IMR-90 (cell line): ENCODE measurements at places on chromosomes 3 and 15. TPM values are rescaled to one million over a fixed set of nuclear protein-coding genes. Genes with fewer than 3 reads are reported as not detected.

GRCh38 chr3:128112357-128112968 lies 11.1 kb downstream of the RUVBL1 start:
- H3K27me3 ChIP-seq = no peaks in the 10 kb centered on the region
- peak; percentile 90 for DNase-seq
- peak overlapping the region; percentile 54; the same call in 1 of the 2 replicates for H3K27ac ChIP-seq
- H3K36me3 ChIP-seq = peaks cover 4% of the 10 kb centered on the region

DNA sequence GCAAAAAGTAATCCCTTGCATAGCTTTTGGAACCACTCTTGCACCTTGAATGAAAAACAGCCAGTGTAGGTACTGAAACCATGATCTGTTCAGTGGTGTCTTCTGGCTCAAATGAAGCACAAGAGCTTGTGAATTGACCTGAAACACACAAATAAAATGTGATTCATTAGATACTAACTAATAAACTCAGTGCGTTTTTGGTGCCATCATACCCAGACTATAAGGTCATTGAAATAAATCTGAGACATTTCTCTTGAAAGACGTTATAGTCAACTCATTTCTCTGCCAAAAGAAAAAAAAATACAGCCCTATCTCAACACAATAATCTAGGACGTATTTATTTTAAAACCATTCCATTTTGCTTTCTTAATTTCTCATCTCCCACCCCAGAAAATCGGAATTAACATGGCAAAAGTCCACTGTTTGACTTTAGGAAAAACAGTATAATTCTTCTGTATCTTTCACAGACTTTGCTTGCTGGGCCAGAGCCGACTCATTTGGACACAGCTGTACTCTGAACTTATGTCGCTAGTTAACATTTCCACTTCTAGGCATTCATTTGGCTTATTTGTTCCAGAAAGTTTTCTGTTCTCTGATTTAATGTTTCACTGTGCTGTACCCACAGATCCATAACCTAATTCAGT lies 284.9 kb upstream of the TBL1XR1 start:
- H3K27ac ChIP-seq = no peak overlapping the region
- no peak overlapping the region for H3K4me3 ChIP-seq
- peaks cover 8% of the 10 kb centered on the region for H3K4me1 ChIP-seq
- DNase-seq = no peak
- H3K27me3 ChIP-seq = no peaks in the 10 kb centered on the region

- peaks cover 7% of the 10 kb centered on the region for H3K27me3 ChIP-seq
- no peaks in the 10 kb centered on the region for H3K4me1 ChIP-seq
- H3K27ac ChIP-seq = no peak overlapping the region
- no peaks in the 10 kb centered on the region for H3K36me3 ChIP-seq
- DNase-seq = no peak
Observed at GRCh38 chr15:75822685-75823278, 20.5 kb upstream of the UBE2Q2 start.

GRCh38 chr3:30510596-30510995 lies 95.8 kb upstream of the TGFBR2 start:
- no peaks in the 10 kb centered on the region for H3K27me3 ChIP-seq
- DNase-seq = peak; percentile 55
- peaks cover 6% of the 10 kb centered on the region for H3K4me1 ChIP-seq
- no peak overlapping the region for H3K4me3 ChIP-seq
- no peaks in the 10 kb centered on the region for H3K36me3 ChIP-seq
- no peak overlapping the region for H3K27ac ChIP-seq

TGM5 gene
- total RNA-seq = not detected in 2 replicates

CACNA2D3 gene
- 0.28 and 0.36 TPM in 2 replicates for total RNA-seq

CHRD gene
- under 0.01 TPM in 1 of 2 replicates, not detected in the other for total RNA-seq

GP5 gene
- under 0.01 TPM in 2 replicates for total RNA-seq

GRCh38 chr15:71708051-71708429 lies 102.3 kb upstream of the NR2E3 start:
- peak overlapping the region; percentile 96; the same call in 1 of the 2 replicates for H3K27ac ChIP-seq
- H3K27me3 ChIP-seq = no peaks in the 10 kb centered on the region
- H3K36me3 ChIP-seq = no peaks in the 10 kb centered on the region
- H3K4me1 ChIP-seq = peaks cover 29% of the 10 kb centered on the region
- no peak for DNase-seq

DNA sequence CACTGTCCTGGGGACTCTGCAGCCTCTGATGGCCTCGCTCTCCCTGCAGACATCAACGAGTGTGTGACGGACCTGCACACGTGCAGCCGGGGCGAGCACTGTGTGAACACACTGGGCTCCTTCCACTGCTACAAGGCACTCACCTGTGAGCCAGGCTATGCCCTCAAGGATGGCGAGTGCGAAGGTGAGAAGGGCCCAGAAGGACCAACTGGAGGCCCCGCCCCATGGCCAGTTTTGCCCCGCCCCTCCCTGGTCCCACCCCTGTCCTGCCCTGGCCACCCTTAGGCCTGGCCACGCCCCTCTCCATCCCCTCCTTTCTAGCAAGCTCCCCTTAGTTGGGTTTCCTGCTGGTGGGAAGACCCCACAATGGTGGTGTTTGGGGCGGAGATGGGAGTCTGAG lies 77.5 kb downstream of the FBLN2 start:
- no peaks in the 10 kb centered on the region for H3K27me3 ChIP-seq
- no peak for DNase-seq
- H3K36me3 ChIP-seq = no peaks in the 10 kb centered on the region
- H3K4me1 ChIP-seq = no peaks in the 10 kb centered on the region
- no peak overlapping the region for H3K27ac ChIP-seq
- no peak overlapping the region for H3K4me3 ChIP-seq

- no peaks in the 10 kb centered on the region for H3K36me3 ChIP-seq
- no peak overlapping the region for H3K27ac ChIP-seq
- no peak for DNase-seq
- no peak overlapping the region for H3K4me3 ChIP-seq
Observed at GRCh38 chr3:81861593-81861992, 100.1 kb upstream of the GBE1 start.

- H3K4me1 ChIP-seq = no peaks in the 10 kb centered on the region
- no peak overlapping the region for H3K4me3 ChIP-seq
- no peak for DNase-seq
- H3K27ac ChIP-seq = no peak overlapping the region
Observed at GRCh38 chr3:49327485-49327884, 12.4 kb downstream of the USP4 start.

DNA sequence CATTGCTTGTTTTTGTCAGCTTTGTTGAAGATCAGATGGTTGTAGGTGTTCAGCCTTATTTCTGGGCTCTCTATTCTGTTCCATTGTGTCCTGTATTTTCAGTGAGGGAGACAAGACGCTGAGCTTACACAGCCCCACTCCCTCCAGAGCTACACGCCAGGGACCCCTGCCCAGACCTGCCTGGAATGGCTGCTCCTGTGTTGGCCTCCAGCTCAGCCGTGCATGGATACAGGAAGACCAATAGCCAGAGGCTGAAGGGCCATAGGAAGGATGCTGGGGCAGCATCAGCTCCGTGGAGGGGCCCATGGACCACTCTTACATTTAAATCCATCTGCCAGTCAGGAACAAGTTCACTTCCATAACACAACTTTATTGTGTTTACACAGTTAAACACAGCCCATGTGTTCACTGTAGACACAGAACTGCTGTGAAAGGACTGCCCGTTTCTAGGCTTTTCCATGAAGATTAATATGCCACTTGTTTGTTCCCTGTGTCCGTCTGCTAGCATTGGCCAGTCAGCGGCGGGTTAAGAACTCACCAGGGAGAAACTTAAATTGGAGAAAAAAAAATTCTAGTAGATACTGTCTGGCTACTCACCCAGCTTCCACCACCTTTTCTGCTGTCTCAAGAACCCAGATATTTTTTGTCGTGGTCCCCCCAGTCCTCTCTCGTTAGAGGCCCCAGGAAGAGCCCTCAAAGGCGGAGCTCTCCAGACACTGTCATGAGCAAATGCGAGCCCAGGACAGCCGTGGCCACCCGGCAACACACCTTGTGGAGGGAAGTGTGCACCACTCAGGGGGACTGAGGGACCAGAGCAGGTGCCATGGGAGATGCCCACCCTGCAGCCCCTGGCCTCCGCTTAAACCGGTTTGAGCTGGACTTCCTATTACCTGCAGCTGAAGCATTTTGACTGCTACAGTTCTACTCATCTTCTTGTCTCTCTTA lies 142.3 kb upstream of the MEF2A start:
- peaks cover 13% of the 10 kb centered on the region for H3K4me1 ChIP-seq
- no peak overlapping the region for H3K4me3 ChIP-seq
- no peak for DNase-seq
- H3K27ac ChIP-seq = no peak overlapping the region

RETNLB gene
- total RNA-seq = not detected in 2 replicates

DNA sequence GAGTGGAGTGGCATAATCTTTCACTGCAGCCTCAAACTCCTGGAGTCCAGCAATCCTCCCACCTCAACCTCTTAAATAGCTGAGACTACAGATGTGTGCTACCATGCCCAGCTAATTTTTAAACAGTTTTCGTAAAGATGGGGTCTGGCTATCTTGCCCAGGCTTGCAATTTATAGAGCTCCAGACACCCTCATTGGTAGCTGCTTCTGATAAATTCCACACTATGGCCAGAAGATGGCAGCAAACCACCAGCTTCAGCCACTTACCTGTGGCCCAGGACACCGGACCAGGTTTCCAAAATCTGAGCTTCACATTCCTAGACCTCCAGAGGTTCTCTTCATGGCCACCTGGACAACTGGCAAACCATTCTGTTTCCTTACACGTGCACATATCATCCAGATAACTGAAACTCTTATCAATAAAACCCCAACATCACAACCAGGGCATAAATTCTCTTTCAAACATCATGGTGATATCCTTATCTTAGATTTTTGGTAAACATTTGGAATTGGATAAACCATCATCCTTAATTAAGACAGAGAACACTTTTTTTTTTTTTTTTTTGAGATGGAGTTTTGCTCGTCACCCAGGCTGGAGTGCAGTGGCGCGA lies 28.9 kb downstream of the FBXW12 start:
- peaks cover 20% of the 10 kb centered on the region; the same call in 1 of the 2 replicates for H3K36me3 ChIP-seq
- no peaks in the 10 kb centered on the region; the same call in 1 of the 2 replicates for H3K27me3 ChIP-seq
- H3K4me1 ChIP-seq = peaks cover 7% of the 10 kb centered on the region

- H3K27ac ChIP-seq = no peak overlapping the region; the same call in 1 of the 2 replicates
- peaks cover 4% of the 10 kb centered on the region for H3K4me1 ChIP-seq
- H3K36me3 ChIP-seq = no peaks in the 10 kb centered on the region
- no peak overlapping the region for H3K4me3 ChIP-seq
- H3K27me3 ChIP-seq = no peaks in the 10 kb centered on the region; the same call in 1 of the 2 replicates
- DNase-seq = peak; percentile 56
Observed at GRCh38 chr15:90315278-90315982, 36.7 kb upstream of the ZNF774 start.

DNA sequence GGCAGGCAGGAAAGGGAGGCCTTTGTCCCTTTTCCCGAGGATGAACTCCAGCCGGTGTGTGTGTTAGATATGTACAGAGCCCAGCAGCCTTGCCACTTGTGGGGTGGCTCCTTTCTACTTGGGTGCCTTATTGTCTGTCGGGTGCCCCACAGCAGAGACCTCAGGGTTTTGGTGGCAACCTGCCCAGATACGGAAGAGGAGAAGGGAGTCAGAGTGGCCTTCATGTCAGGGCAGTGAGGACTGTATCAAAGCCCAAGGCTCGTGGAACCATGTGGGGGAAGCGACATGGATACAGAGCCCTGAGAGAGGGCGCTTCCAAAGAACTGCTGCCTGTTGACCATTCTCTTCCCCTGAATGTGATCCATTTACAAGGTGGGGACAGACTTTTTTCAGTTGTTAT lies 166.2 kb downstream of the SLCO3A1 start:
- H3K36me3 ChIP-seq = no peaks in the 10 kb centered on the region
- no peaks in the 10 kb centered on the region for H3K4me1 ChIP-seq
- no peak for DNase-seq
- H3K27ac ChIP-seq = no peak overlapping the region
- H3K4me3 ChIP-seq = no peak overlapping the region

DNA sequence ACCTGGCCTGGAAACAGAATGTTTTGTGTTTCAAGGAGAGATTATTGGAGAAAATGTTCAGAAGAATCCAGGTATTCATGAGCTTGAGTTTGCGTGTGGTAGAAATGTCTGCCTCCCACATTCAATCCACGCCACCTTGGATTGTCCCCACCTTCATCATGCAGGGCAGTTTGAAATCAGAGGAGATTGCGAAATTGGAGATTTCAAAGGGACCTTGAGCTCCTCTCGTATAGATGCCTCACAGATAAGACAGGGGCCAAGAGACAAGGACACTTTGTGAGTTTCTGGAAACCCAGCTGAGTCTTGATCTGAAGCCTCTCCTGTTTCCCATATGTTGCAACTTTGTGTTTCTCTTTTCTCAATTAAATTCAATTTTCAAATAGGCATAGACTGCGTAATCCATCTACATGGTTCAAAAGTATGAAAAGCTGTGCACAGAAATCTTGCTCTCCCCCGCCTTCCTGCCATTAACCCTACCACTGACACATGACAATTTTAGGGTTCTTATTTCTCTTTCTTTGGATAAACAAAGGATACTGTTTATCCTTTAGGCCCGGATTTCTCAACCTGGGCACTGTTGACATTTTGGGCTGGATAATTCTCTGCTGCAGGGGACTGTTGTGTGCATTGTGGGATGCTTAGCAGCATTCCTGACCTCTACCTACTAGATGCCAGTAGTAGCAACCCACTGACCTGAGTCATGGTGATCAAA lies 53.8 kb downstream of the CMTM8 start:
- peaks cover 2% of the 10 kb centered on the region for H3K27me3 ChIP-seq
- no peak overlapping the region for H3K27ac ChIP-seq
- DNase-seq = no peak
- H3K36me3 ChIP-seq = no peaks in the 10 kb centered on the region
- no peaks in the 10 kb centered on the region for H3K4me1 ChIP-seq

CCNL1 gene
- 60.9 and 156 TPM in 2 replicates for total RNA-seq

CHRNA5 gene
- total RNA-seq = 0.54 and 1.4 TPM in 2 replicates

DNA sequence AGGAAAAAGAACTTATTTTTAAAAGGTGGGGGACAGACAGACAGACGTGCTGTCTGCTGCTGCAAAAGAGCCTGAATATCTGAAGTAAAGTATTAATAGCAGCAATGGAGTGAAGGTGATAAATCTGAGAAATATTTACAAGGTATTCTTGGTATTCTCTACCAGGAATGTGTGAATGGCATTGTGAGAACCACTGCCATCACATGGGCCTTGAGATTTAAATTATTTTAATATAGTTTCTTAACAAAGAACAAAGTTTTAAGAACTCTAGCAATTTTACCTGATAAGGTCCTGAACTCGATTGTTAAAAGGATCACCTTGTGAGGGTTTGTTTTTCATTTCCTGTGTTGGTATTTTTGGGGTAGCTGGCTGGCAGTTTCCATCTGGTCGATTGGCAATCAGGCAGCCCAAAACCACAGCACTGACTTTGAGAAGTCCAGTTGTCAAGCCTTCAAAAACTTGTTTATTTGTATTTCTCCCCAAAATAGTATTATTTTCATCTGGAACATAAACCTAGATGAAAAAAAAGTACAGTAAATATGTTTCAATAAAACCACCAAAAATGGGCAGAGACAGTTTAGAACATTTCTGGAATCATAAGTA lies 97.3 kb downstream of the ISL2 start:
- H3K36me3 ChIP-seq = no peaks in the 10 kb centered on the region
- no peaks in the 10 kb centered on the region; the same call in 1 of the 2 replicates for H3K4me1 ChIP-seq
- H3K27ac ChIP-seq = no peak overlapping the region
- DNase-seq = peak; percentile 9
- no peaks in the 10 kb centered on the region for H3K27me3 ChIP-seq
- H3K4me3 ChIP-seq = no peak overlapping the region

GRCh38 chr3:16658004-16658924 lies 53.0 kb upstream of the DAZL start:
- H3K27me3 ChIP-seq = 0 out of 2 replicates have a peak, but pooled peaks cover 1% of the 10 kb centered on the region
- no peak overlapping the region for H3K4me3 ChIP-seq
- H3K4me1 ChIP-seq = no peaks in the 10 kb centered on the region
- no peak overlapping the region for H3K27ac ChIP-seq
- DNase-seq = no peak
